ENCODE measurements at places on chromosomes 13 and 19.

GRCh38 chr13:67662997-67663396, 432.9 kb upstream of the PCDH9 start:
- DNase-seq: no peak

DNA sequence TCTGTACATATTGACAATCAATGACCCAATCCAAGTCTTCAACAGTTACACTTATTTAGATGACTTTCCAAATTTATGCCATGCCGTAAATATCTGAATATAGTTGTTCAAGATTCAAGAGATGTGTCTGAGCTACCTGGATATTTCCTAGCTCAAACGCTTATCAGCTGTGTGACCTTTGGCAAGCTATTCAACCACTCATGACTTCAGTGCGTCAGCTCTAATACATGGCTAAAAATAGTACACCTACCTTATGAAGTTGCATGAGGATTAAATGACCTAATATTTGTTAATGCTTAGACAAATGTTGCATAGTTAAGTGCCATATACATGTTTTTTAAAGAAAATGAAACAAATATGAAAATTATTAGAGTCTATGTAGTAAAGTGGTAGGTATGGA, 704.1 kb downstream of the OLFM4 start:
- DNase-seq: no peak

DNA sequence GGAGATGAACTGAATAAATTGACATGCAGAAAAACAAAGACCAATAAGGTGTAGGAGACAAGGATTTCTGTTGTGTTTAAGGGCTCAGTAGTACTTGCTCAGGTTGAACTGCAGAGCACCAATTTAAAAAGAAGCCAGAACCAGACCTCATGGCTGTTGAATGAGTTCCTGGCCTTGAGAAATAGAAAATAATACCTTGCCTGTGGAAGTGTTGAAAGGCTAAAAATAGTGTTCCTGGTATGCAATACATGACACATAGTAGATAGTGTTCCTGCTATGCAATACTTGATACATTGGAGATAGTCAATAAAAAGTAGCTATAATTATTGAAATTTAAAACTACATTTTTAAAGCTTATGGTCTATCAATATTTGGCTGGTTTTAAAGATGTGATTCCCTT, 595.8 kb downstream of the PCDH9 start:
- DNase-seq: no peak

- DNase-seq: no peak
Observed at GRCh38 chr13:43132257-43132656, 108.9 kb downstream of the DNAJC15 start.

GRCh38 chr19:28217022-28217421, 995.9 kb downstream of the UQCRFS1 start:
- DNase-seq: no peak

- no peak for DNase-seq
Observed at GRCh38 chr13:50071379-50071778, 56.1 kb downstream of the KCNRG start.

DNA sequence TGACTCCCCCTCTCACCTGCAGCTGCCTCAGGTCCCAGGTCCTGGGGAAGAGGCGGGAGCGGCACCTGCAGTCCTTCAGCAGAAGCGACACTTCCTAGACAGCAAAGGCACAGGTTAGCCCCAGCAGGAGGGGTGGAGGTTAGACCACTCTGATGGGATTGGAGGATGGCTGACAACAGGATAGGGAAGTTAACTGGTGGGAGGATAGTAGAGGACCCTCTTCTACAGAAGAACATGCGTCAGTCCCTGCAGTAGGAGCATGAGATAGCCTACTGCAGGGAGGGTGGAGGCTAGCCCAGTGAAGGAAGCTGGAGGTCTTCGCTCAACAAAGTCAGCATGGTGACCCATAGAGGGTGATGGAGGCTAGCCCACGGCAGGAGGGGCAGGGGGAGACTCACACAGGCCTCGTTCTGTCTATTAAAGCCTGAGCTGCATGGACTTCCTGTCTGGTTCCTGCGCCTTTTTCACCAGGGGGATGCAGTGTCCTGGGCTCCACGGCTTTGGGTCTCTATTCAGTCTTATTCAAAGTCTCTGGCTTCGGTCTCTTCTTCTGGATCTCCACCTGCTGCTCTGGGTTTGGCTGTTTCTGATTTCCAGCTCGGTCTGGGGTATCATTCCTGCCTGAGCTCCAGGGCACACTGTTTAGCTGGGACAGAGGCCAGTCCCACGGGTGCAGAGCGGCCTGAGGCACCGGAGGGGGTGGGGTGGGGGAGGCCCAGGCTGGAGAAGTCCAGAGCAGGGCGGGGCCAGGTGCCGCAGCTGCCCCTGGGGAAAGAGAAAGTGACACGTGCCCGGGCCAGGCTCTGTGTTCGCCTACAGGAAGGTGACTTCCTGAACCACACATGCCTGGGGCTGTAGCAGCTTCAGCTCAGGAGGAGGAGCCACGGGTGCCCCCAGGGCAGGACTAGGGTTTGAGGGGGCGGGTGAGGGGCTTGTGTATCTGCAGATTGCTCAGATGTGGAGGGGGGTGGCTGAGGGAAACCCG, 7.3 kb downstream of the IFNL3 start:
- peak; percentile 72 for DNase-seq

- DNase-seq: no peak
Observed at GRCh38 chr13:114108141-114108761, 24.2 kb downstream of the RASA3 start.

- DNase-seq: no peak
Observed at GRCh38 chr19:38073841-38074685, 150.0 kb downstream of the DPF1 start.

- DNase-seq: no peak
Observed at GRCh38 chr19:22144394-22144793, 52.4 kb downstream of the ZNF676 start.

DNA sequence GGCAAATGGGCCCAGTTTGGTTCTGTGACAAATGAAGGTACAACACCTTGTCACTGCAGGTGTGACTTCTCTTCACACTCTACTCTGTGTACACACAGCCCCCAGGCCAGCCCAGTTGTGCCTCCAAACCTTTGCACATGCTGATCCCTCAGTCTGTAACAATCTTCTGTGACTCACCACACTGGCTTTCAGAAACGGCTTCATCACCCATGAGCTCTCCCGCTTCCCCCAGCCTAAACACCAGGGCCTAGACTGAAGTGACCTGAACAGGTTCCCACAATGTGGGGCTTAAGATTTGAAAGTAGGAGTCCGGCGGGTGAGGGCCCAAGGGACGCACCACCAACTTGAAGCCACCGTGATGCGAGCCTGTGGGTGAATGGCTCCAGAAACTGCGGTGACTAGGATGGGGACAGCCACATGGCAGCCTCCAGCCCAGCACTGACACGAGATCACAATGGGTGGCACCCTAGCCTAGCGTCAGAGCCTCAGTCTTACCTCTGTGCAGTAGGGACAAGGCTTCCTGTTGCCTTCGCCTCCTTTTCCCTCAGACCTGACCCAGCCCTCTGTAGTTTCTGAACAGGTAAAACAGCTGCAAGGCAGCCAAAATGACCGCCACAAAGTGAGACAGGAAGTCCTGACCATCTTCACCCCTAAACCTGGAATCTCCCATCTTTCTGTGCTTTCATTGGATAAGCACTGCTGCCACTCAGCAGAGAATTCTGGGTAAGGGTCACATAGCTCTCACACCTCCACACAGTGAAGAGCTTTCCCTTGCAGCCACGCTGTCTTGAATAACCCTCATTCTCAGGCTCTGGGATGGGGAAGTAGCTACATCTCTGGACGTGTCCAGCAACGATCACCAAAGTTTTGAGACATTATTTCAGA, 34.2 kb upstream of the ZNF599 start:
- DNase-seq: no peak

DNA sequence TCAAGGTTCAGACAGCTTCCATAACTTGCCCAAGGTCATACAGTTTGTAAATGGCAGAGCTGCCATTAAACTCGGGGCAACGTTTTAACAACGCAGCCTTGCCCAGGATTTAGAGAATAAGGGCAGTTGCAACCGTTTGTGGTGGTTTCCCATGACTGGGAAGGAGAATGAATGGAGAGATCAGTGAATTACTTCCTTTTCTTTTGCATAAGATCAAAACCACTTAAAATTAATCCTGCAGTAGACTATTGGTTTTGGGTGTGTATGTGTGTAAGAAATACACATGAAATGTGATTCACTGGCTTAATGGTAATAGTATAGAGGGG, 179.1 kb upstream of the MIR17HG start:
- no peak for DNase-seq

- DNase-seq: no peak
Observed at GRCh38 chr19:15636026-15636425, 4.7 kb upstream of the CYP4F3 start.

GRCh38 chr13:39263531-39263930, 225.3 kb downstream of the NHLRC3 start:
- DNase-seq: no peak

- no peak for DNase-seq
Observed at GRCh38 chr13:101149735-101150384, 266.4 kb downstream of the NALCN start.

- no peak for DNase-seq
Observed at GRCh38 chr13:114096031-114096485, 36.4 kb downstream of the RASA3 start.

DNA sequence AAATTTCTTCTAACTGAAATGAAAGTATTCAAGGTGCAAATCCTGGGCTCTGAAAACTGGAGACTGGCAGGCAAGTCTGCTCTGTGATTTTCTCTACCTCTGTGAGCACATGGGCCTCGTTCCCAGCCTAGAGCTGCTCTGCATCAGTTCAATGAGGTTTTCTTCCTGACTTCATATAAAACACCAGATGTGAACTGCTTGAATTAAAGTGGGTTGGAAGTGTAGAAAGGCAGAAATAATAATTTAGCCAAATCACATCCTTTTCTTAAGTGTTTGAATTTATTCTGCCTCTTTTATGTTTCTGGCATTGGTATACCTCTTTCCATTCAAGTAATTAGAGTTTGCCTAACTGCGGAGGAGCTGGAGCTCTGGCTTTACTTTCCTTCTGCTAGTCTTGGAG, 540.8 kb downstream of the OLFM4 start:
- DNase-seq: no peak

- no peak for DNase-seq
Observed at GRCh38 chr13:71625694-71626093, 241.3 kb downstream of the DACH1 start.

GRCh38 chr13:34886987-34887386, 55.1 kb upstream of the NBEA start:
- no peak for DNase-seq

DNA sequence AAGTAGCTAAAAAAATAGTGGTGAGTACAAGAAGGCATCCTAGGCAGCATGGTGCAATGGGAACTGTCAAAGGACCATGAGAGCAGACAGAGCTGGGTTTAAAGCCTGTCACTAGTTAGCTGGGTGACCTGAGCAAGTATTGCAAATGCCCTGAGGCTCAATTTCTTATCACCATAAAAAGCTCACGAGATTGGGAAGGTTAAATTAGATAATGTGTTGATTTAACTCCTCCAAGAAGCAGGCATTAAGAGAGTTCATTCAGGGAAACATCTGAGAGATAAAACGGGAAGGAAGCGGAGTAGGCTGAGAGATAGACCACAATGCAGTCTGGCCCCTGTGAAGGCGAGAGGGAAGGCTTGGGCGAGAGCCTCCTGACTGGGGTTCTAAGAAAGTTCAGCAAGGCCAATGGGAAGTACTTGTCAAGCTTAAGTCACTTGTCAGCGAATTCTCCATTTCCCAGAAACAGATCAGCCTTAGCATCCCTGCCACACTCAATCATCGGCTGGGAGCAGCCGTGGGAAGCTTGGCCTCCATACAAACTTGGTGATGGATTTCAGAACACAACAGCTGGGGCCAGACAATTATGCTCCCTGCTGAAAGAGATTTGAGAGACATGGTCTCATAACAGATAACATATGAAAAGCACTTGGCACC, 105.5 kb downstream of the POU4F1 start:
- no peak for DNase-seq

DNA sequence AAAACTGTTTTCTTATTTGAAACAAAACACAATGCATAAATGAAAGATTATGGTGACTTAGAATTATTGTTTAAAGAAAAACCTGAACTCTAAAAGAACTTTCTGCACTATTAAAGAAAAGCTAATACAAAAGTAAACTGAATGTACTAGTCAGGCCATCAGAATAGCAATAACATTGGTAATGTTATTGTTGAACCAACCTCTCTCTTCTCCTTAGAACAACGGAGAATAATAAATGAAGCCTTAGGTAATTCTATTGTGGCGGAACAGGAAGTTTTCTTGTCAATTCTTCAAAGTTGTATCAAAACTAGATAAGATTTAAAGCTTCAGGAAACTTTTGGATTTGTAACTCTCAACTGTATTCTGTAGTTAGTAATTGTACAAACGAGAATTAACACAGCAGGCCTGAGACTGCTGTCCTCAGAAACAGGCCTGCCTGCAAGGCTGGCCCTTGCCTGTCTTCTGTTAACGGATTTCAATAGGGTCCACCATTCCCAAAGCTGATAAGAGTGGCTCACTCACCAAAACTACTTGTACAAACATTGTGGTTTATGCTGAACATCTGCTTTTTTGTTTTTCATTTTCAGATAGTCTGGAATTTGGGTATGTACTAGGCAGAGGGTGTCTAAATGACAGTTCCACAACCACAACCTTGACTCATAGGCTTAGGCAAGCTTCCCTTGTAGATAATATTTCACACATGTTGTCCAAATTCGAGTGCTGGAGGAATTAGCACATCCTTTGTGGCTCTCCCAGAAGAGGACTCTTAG, 825.8 kb downstream of the GPC5 start:
- DNase-seq: no peak

DNA sequence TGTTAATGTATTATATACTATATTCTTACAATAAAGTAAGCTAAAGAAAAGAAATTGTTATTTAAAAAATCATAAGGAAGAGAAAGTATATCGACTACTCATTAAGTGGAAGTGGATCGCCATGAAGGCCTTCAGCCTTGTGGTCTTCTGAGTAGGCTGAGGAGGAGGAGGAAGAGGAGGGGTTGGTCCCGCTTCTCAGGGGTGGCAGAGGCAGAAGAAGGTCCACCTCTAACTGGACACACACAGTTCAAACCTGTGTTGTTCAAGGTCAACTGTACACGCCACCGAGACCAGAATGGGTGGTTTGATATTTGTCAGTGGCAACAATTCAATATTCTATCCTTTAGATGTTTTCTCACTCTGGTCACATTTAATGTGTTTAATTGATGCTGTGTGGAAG, 67.2 kb downstream of the ALOX5AP start:
- DNase-seq: no peak

- no peak for DNase-seq
Observed at GRCh38 chr19:47183601-47184000, 47.4 kb downstream of the BBC3 start.

DNA sequence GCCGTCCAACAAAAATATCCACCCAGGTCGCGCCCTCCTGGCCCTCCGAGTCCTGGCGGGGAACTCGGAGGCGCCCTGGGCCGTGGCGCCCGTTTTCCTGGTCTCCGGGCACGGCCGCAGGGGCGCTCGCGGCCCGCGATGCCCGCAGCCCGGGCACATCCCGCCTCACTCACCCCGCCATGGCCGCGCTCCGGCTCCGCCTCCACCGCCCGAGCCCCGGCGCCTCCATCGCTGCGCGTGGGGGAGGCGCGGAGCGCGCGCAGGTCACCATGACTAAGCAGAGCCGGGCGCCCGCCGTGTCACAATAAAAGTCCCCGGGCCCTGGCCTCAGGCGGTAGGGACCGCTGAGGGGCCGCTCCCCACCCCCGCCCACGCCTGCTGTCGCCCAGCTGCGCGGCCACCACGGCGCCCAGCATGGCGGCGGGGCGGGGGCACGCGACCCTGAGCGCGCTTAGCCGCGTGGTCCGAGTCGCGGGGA, 593 bp downstream of the KEAP1 start:
- DNase-seq: peak; percentile 94

Measured in activated naive CD4-positive, alpha-beta T cell treated with anti-CD3 and anti-CD28 coated beads, Interleukin-2, amount 10 ng/mL, durations not matched to agents 7 days and 5 days (primary cell).